ENCODE measurements at places on chromosomes 1 and 21.
A peak's percentile ranks its signal among the peaks of the same experiment; 100 is the strongest.

GRCh38 chr1:67616394-67616985 is 68.5 kb upstream of the GADD45A start:
- no peak for DNase-seq

DNA sequence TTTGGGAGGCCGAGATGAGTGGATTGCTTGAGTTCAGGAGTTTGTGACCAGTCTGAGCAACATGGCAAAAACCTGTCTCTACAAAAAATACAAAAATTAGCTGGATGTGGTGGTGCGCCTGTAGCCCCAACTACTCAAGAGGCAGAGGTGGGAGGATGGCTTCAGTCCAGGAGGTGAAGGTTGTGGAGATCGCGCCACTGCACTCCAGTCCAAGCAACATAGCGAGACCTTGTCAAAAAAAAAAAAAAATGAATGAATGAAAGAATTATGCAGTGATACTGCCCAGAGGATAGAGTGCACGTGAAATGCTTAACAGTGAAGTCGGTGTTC is 429 bp upstream of the DPH2 start:
- DNase-seq: no peak

GRCh38 chr1:203072911-203073310 is 12.9 kb downstream of the MYOG start:
- DNase-seq: peak; percentile 13

DNA sequence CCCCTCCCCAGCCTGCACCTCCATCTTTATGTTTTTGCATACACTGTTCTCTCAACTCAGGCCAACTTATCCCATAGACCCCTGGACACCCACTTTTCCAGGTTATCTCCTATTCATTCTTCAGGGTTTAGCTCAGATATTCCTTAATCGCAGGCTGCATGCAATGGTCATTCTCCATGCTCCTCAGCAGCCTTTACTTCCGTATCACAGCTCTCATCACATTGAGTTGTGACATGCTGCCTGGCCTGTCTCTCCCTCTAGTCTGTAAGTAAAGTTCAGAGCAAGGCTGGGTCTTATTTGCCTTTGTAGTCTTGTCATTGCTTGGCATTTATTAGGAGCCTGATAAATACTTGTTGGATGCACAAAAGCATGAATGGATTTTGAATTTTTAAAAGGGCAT is 6.9 kb downstream of the DNAJC6 start:
- no peak for DNase-seq

- DNase-seq: no peak
Measured at GRCh38 chr1:2248854-2249558, 20.9 kb downstream of the SKI start.
